Common myeloid progenitor, CD34-positive (primary cell): ENCODE measurements at places on chromosomes 6 and 20.

- DNase-seq, result peak; percentile 74
These were observed 80.4 kb upstream of the BTN3A2 start for GRCh38 chr6:26284537-26285142.

GRCh38 chr20:16530201-16530681 lies 43.0 kb downstream of the KIF16B start:
- no peak for DNase-seq

GRCh38 chr6:156658186-156658965 lies 118.8 kb upstream of the ARID1B start:
- no peak for DNase-seq

- DNase-seq, result no peak
These were observed 4.6 kb downstream of the SIRPG start for GRCh38 chr20:1652960-1653359.
